Stomach (tissue), 19 donors: ENCODE measurements at places on chromosomes 2 and 18. TPM values are rescaled to one million over a fixed set of nuclear protein-coding genes. Genes with fewer than 3 reads are reported as not detected.

DPP10 gene
- 0.56 TPM for polyA plus RNA-seq

TAF4B gene
- 2.2 TPM for polyA plus RNA-seq

RIF1 gene
- 2.2 TPM for polyA plus RNA-seq

TBR1 gene
- not detected for polyA plus RNA-seq

MOGAT1 gene
- not detected for polyA plus RNA-seq

BMP10 gene
- polyA plus RNA-seq: not detected

IL36B gene
- polyA plus RNA-seq: not detected

ZBTB7C gene
- polyA plus RNA-seq: 12.8 TPM

C2orf80 gene
- polyA plus RNA-seq: not detected

VSNL1 gene
- 20.9 TPM for polyA plus RNA-seq

ESCO1 gene
- 8.4 TPM for polyA plus RNA-seq

MYL1 gene
- polyA plus RNA-seq: 7.3 TPM

DCDC2C gene
- not detected for polyA plus RNA-seq

- peak; percentile 48 for DNase-seq
Measured at GRCh38 chr18:5943514-5943913, 48.2 kb upstream of the TMEM200C start.

DNA sequence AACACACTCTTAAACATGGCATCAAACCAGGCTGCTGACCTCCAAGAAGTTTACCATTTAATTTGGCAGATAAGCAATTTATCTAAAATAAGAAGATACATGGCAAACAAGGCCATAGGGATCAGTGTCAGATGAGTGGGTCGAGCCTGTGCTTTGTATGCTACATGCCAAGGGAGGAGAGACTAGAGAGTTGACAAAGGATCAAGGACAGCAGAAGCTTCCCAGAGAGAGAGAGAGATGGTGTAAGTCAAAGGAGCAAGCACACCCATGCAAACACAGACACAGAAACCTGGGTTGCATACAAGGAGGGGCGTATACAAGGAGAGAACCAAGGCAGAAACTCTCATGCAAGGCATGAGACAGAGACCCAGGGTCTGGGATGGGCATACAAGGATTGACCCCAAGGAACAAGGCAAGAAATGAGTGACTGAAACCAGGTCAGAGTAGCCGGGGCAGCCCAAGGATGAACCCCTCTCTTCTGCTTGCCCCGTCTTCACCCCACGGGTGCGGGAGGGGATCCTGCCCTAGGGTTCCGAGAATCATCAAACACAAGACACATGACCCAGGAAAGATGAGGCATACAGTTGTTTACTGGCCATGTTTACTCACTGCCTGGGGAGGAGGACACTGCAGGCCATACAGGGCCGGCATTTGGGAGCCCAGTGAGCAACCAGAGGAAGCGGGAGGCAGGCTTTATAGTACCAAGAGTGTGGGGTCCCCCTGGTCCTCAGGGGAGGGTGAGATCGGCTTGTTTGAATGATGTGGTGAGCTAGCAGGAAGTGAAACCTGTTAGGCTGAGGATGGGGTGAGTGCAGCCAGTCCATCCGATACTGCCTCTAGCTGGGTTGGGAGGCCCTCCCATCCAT is 529.2 kb upstream of the ID2 start:
- DNase-seq: no peak

GRCh38 chr2:10204326-10205161 is 82.0 kb downstream of the RRM2 start:
- DNase-seq: no peak

DNA sequence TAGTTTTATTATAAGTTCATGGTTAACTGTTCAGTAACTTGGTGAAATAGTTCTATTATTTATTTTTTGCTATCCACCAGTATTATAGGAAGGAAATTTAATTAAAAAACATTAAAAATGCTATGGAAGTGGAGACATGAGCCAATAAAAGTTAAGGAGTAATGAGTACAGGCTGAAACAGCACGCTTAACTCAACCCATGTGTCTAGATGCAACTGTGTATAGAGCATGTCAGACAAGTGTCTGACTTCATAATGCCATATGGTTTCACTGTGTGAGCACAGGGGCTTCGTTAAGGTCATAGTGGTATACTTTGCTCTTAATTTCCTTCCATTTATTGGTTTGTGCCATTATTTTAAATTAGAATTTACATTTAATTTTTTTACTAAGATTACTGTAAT is 566.8 kb upstream of the NRP2 start:
- DNase-seq: no peak

GRCh38 chr2:205864491-205864890 is 182.2 kb downstream of the NRP2 start:
- no peak for DNase-seq

GRCh38 chr2:189574793-189575475 is 5.7 kb downstream of the SLC40A1 start:
- DNase-seq: peak; percentile 32

DNA sequence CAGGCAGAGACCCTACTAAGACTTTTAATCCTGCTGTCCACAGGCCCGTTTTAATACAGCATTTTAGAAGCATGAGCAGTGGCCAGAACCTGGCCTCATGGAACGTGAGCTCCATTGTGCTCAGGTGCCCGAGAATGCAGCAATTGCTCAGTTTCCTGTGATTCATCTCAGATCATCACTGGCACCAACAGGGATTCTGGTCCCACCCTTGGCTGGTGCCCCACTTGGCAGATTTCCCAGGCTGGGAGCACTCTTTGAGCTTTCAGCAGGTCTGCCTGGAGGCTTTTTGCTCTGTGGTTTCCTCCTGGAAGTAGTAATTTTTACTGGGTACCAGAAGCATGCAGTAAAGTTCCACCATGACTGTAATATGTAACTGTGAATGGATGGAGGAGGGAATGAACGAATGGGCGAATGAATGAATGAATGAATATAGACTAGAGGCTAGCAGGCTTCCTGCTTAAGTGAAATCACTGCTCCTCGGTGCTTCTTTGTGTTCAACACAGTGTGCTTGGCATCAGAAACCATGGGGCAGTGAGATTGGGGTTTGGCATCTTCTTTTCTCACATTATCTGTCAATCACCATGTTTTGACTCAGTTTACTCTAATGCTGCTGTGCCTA is 312.9 kb downstream of the PRKCE start:
- peak; percentile 80 for DNase-seq

GRCh38 chr2:75998451-75998850 is 287.7 kb upstream of the GCFC2 start:
- DNase-seq: no peak

DNA sequence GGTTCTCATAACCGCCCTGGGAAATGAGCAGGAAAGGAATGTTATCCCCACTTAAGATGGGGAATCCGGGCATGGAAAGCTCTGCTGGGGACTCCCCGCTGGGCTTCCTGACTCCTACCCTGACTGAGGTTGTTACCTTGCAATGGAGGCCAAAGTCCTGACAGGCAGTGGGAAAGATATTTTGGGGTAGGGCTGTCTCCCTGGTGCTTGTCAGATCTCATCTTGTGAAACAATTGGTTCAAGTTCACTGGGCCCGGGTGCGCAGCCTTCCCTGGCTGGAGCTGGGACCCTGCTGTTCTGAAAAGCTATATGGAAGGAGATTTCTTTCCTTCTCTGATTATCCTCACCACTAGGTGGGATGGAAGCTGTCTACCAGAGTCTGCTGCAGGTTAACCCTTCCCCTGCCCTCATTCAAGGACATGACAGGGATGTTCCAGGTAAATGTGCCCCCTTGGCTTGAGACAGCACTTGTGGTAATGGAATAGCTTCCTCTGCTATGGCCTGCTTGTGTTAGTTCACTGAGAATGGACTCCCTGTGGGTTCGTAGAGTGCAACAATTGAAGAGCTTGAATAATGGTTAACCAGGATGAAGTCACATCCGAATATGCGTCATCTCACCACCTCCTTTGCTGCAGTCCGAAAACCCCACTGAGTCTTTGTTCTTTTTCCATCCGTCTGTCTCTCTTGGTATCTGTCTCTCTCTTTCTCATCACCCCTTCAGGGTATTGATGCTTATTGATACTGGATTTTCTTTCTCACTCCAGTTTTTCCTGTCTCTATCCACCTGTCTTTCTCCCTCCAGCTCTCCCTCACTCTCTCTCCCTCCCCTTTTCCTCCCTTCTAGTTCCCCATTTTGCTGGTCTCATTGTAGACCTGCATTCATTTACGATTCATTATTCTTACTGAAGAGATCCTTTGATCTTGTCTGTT is 67.8 kb upstream of the EPAS1 start:
- DNase-seq: no peak

- DNase-seq: no peak
Measured at GRCh38 chr2:109046925-109047508, 58.0 kb upstream of the EDAR start.

DNA sequence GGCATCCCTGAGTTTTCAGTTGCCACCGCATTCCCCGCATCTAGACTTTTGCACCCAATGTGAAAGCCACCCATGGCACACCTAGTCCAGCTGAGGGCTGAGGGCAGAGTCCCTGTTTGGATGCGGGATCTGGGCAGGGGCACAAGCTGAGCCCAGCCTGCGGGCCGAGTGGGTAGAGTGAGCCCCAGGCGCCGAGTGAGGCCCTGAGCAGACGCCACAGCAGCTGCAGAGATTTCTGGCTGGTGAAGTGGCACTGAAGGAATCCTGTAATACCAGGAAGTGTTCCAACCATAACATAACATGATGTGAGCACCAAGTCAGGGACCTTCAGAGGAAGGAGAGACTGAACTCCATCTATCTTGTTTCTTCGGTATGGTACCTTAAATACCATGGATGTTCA is 27.7 kb upstream of the FRZB start:
- DNase-seq: no peak

DNA sequence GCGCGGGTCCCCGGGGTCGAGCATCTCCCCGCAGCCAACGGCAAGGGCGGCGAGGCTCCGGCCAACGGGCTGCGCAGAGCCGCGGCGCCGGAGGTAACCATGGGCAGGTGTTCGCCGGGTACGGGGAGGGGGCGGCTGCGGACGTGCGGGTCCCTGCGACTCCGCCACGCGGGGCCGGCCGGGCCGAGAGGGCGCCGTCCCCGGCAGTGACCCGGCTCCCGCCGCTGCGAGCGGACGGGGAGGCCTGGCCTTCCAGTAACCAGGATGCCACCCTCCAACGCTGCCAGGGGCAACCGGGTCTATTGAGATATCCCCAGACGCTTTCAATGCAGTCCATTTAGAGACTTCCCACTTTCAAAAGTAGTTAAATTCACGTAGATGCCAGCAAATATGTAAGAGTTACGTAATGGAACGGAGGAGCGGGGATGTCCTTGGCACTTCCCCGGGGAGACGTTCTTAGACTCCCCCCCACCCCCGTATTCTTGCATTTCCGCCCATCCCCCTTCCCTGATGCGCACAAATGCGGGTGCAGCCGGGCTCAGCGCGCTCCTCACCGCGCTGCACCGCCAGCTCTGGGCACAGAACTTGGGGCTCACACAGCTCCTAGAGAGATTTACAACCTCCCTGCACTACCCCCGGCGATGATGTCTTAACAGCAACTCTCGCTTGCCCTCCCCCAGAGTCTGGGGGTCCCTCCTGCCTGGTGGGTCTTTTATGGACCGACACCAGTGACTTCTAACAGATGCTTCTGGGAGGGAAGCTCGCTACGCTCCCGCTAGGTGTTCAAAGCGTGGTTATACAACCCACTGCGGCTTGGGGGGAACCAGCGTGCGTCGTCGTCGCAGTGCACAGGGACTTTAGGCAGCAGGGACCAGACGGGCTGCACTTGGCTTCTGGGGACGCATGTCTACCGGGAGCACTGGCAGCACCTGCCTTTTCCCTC is 657 bp downstream of the SGPP2 start:
- DNase-seq: peak; percentile 67

- no peak for DNase-seq
Measured at GRCh38 chr2:28084564-28084963, 194.0 kb downstream of the BABAM2 start.

DNA sequence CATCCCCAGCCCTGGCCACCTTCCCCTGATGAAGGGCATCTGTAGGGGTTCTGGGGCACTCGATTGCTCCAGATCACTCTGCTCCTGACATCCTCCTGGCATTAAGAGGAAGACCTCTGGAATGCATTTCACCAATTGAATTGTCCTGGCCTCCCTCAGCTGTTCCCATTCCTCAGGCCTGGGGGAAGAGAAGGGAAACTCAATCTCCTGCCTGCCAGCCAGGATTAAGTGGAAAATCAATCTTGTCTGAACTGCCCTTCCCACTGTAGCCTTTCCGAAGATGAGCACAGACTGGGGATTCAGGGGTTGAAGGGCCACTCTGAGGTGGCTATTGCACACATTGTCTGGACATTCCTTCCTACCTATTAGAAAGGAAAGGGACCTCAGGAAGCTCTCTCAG is 99.8 kb downstream of the ALK start:
- no peak for DNase-seq

DNA sequence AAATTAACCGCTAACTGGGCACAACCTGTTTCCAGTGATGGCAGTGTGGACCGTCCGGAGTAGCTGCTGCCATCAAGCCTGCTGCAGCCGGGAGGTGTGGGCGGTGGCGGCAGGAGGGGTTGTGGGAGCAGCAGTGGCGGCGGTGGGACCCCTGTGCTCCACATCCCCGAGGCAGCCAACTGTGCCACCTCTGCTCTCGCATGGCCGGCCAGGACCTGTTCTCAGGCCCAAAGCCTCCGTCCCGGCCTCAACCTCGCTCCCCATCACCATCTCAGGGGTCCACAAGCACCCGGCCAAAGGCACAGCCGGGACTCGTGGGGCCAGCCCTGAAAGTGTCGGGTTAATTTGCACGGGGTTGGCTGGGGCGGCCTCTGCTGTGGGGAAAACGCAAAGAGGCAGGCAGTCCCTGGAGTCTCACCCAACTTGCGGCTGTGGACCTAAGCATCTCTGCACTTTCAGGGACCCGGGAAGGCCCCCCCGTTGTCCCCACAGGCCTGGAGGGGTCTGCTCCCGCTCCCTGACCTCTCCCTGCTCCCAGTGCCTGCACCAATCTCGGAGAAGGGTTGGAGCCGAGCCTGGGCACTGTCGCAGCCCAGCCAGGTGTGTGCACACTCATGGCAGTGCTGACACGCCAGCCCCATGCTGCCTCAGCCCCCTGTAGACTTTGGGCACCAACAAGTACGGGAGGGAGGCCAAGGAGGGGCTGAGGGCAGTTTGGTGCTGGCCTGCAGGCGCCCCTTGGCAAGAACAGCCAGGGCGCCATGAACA is 44.4 kb upstream of the PEX13 start:
- DNase-seq: no peak

DNA sequence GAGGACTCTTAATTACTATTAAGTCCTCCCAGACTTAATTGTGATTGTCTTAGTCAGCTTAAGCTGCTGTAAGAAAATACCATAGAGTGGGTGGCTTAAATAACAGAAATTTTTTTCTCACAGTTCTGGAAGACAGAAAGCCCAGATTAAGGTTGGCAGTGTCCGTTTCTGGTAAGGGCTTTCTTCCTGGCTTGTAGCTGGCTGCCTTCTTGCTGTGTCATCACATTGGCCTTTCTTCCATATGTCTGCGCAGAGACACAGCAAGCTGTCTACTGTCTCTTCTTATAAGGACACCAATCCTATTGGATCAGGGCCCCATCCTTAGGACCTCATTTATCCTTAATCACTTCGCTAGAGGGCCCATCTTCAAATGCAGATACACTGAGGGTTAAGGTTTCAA is 38.5 kb downstream of the ASXL3 start:
- no peak for DNase-seq

GRCh38 chr18:62763101-62763521 is 47.8 kb downstream of the PHLPP1 start:
- no peak for DNase-seq

DNA sequence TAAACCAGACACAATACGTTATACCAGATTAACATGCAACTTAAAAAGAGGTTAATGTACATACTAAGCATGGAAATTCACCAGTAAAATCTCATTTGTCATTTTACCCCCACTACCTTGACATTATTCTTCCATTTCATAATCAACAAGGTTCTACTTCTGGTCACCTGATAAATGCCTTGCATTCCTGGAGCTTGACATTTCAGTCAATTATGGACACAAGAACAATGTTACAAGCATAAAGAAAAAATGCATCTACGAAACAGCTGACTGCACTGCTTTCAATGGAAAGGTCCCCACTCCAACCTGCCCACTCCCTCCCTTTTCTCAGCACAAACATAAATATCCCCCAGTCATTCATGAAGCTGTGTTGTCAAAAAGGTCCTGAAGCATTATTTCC is 31.4 kb downstream of the ARL5A start:
- DNase-seq: no peak
